Stimulated activated CD4-positive, alpha-beta T cell treated with anti-CD3 and anti-CD28 coated beads, TNF-alpha, amount 100 ng/mL, for 4 hours (primary cell): ENCODE measurements at places on chromosomes 6 and 20.
A peak's percentile ranks its signal among the peaks of the same experiment; 100 is the strongest.

- DNase-seq: no peak
These were observed 84.8 kb upstream of the ZNF217 start for GRCh38 chr20:53678315-53678989.

DNA sequence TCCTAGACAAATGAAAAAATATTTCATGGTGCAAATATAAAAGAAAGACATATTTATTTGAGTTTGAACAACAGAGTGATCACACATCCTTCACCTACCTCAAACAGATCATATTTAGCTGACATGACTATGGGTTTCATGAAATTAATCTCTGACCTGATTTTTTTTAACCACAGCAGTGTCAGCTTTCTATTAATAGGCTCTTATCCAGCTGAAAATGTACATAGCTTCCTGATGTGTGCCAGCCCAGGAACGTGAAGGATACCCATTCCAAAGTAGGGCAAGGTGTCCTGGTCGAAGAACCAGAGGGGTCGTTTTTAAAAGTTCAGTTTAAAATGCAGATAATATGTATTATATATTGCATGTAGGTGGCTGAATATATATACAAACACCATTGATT, 19.8 kb downstream of the TRDN start:
- no peak for DNase-seq

GRCh38 chr20:957544-957943, 41.4 kb upstream of the ANGPT4 start:
- DNase-seq: no peak

- DNase-seq: no peak
These were observed 1359.4 kb upstream of the GJE1 start for GRCh38 chr6:140773276-140773675.

DNA sequence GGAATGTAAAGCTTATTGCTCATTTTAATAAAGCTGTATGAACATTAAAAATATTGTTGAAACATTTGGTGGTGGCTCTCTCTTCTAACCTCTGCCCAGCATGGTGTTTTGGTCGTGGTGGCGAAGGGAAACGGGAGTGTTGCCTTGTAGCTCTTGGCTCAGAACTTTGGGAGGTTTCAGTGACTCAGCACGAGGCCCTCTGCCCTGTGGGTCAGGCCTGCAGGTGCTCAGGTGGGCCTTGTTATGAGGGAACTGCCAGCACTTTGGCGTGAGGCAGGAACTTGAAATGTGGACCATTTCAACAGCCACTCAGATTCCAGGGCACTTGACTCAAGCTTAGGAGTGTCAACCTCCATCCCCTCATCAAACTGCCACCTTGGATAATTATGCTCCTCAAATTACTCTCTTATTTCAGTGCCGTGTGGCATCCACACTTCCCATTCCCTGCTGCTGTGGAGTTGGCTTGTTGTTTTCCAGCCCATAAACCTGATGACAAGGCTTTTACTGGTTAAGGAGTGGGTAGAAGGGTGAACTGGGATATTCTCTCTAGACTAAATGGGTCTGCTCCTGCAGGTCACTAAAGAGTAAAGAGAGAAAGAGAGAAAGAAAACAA, 36.3 kb downstream of the PRDM1 start:
- DNase-seq: no peak

DNA sequence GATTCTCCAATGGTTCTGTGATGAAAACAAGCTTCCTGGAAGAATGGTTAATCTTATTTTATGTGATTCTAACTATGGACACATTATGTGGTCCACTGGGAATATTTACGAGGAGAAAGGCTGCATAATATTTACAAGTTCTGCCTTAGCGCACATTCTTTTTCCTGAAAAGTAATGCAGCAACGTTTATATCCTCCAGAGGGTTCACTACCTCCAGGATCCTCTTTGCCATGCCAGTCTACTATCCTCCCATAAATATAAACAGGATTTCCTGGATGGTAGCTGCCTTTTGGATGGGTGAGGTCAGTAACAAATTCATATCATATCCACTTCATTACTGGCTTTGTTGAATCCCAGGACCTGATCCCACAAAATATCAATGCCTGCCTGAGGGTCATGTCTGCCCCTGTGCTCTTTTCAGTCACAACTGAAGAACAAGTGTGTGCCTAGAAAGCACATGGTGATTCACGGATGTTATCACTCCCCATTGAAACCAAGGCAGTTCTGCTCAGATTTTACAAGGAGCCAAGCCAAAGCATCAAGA, 30.4 kb downstream of the ADGRF5 start:
- DNase-seq: no peak

GRCh38 chr6:35451354-35452182, 570 bp upstream of the FANCE start:
- no peak for DNase-seq

DNA sequence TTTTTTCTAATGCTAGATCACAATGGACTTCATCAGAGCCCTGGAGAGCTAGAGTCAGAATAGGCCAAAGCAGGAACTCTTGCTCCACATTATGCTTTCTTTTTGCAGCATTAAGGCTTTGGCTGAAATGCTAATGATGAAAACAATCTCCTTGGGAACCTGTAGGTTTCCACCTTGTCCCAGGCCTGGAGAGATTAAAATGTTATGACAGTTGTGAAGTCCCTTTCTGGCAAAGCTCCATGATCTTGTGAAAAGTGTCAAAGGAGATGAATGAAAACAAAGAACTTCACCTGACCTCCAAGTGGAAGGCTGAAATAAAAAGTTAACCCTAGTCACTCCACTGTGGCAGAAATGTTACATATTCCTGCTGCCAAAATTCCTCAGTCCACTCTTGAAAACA, 64.0 kb upstream of the LRRC1 start:
- no peak for DNase-seq

GRCh38 chr6:3410385-3411360, 46.2 kb downstream of the SLC22A23 start:
- peak; percentile 35 for DNase-seq

- no peak for DNase-seq
These were observed 40.6 kb upstream of the JAG1 start for GRCh38 chr20:10714236-10714975.

- no peak for DNase-seq
These were observed 163.4 kb upstream of the AFDN start for GRCh38 chr6:167663316-167663715.

- no peak for DNase-seq
These were observed 11.4 kb downstream of the SENP6 start for GRCh38 chr6:75613056-75613501.

- DNase-seq: no peak
These were observed 2.7 kb downstream of the BMP2 start for GRCh38 chr20:6769903-6770785.

- DNase-seq: no peak
These were observed 56.9 kb upstream of the JAG1 start for GRCh38 chr20:10730629-10731183.

GRCh38 chr6:6512711-6513110, 75.8 kb upstream of the LY86 start:
- DNase-seq: no peak

GRCh38 chr6:164178679-164179332, 764.3 kb downstream of the QKI start:
- no peak for DNase-seq

DNA sequence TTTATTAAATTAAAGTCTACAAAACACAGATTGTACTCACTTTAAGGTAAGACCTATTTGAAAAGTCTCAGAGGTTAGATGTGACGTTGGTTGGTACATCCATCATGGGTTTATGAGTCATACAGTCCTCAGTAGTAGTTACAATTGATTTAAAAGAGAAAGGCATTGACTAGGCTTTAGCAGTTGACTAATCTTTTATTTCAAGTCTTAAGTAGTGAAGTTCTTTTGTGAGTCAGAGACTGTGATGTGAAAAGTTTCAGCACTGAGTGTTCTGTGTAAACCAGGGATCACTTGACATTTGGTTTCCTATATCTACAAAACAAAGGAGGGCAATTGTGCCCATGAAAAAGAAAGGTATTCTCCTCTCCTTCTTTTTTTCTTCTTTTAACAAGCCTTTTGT, 221.3 kb downstream of the GRIK2 start:
- DNase-seq: no peak

GRCh38 chr6:73516514-73517489, 4.0 kb downstream of the EEF1A1 start:
- no peak for DNase-seq

DNA sequence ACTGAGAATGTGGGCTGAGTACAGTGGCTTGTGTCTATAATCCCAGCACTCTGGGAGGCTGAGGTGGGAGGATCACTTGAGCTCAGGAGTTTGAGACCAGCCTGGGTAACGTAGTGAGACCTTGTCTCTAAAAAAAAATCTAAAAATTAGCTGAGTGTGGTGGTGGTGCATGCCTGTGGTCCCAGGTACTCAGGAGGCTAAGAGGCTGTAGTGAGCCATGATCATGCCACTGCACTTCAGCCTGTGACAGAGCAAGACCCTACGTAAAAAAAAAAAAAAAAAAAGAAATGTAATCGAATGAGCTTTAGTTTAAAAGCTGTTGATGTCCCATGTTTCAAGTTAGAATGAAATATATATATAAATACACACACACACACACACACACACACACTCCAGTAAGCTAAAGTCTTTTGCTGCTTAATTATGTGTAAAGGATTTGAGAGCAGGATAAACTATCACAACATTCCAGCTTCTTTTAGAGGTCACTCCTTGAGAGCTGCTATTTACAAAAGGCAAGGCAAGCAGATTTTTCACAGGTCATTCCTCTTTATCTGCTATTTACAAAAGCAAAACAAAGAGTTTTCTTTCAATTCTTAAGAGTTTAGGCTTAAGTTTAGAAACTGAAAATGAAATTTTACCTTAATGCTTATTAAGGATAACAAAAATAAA, 4.7 kb upstream of the MICAL1 start:
- no peak for DNase-seq

GRCh38 chr6:767755-768512, 75.0 kb upstream of the EXOC2 start:
- no peak for DNase-seq

DNA sequence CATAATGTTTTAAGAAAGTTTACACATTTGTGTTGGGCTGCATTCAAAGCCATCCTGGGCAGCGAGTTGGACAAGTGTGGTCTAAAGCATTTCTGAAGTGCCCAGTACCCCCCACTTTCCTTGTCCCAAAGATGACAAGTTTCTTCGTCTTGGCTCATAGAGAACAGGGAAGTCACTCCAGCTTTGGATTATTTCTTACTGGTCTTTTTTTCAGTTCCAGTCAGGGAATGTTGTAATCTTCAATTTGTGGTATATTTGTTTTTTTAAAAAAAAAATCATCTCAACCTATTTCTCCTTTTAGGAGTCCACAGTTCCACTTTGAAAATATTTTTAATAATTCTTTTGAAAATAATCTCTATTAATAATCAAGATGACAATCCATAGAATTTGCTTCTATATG, 34.0 kb downstream of the SLX4IP start:
- no peak for DNase-seq

GRCh38 chr6:154648888-154649205, 84.4 kb upstream of the SCAF8 start:
- no peak for DNase-seq

DNA sequence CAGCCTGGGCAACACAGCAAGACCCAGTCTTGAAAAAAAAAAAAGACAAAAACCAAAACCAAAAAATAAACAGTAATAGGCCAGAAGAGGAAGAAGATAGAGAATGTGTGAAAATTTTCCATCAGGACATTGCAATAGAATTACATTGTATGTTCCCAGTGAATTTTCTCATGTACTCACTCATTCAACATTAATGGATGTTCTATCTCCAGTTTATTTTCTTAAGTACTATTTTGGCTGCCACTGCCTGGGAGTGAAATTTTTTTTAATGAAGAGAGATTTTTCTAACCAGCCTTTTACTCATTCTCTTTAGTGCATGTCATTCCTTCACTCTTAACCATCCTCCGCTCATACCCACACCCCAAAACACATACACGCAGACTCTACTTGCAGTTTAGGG, 282.8 kb downstream of the ALDH8A1 start:
- DNase-seq: no peak

DNA sequence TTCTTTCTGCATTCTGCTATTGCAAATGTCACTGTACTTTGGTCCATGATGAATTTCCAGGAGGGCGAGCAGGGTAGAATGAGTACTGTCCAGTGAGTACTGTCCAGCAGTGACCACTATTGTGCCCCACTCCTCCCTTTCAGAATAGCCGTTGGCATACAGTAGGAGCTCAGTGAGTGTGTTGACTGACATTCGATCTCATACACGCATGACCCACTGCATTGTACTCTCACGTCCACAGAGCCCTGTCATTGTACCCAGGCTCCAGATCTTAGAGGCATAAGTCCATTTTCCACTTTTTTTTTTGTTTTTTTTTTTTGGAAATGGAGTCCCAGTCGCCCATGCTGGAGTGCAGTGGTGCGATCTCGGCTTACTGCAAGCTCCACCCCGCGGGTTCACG, 8.2 kb downstream of the DYNLRB1 start:
- no peak for DNase-seq

GRCh38 chr20:51715163-51715855, 52.9 kb downstream of the ATP9A start:
- no peak for DNase-seq
